Stimulated activated CD8-positive, alpha-beta memory T cell treated with anti-CD3 and anti-CD28 coated beads, Interleukin-4, amount 100 ng/mL, for 24 hours (primary cell): ENCODE measurements at places on chromosomes 1 and 21.

GRCh38 chr1:161998811-161999210 lies 24.9 kb downstream of the OLFML2B start:
- no peak for DNase-seq

DNA sequence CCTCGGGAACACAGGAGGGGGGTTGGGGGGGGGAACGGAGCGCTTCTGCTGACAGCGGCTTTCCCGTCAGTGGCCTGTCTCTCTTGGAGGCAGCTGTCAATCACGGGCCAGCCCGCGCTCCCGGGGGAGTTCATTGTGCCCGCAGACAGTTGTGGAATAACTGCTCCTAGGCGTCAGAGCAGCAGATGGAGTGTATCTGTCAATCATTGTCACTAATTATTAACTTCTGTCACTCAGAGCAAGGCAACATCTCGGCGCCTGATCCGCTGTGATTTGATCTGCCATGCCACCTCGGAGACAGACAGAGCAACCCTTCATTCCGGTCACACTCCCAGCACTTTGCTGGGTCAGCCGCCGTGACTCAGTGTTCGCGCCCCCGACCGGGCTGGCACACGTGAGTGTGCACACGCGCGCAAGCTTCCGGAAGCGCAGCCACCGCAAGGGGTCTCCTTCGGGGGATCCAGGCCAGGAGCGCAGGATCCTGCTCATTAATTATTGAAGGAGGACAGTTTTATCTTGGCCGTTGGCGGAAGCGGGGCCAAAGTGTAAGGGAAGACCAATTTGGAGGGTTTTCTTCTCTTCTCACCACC lies 75.8 kb downstream of the RRAGC start:
- no peak for DNase-seq

- DNase-seq: no peak
These were observed 300.0 kb upstream of the VAMP3 start for GRCh38 chr1:7470904-7471638.

GRCh38 chr1:46769028-46769740 lies 29.7 kb upstream of the CYP4B1 start:
- DNase-seq: no peak

- no peak for DNase-seq
These were observed 512.2 kb downstream of the NPHP4 start for GRCh38 chr1:5479876-5480646.

DNA sequence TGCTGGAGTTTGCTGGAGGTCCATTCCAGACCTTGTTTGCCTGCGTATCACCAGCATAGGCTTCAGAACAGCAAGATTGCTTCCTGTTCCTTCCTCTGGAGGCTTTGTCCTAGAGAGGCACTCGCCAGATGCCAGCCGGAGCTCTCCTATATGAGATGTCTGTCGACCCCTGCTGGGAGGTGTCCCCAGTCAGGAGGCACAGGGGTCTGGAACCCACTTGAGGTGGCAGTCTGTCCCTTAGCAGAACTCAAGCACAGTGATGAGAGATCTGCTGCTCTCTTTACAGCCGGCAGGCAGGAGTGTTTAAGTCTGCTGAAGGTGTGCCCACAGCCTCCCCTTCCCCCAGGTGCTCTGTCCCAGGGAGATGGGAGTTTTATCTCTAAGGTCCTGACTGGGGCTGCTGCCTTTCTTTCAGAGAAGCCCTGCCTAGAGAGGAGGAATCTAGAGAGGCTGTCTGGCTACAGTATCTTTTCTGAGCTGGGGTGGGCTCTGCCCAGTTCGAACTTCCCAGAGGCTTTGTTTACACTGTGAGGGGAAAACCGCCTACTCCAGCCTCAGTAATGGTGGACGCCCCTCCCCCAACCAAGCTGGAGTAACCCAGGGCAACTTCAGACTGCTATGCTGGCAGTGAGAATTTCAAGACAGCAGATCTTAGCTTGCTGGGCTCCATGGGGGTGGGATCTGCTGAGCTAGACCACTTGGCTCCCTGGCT lies 205.0 kb downstream of the GPR52 start:
- DNase-seq: no peak

- DNase-seq: no peak
These were observed 43.2 kb downstream of the GDAP2 start for GRCh38 chr1:117886101-117886795.

DNA sequence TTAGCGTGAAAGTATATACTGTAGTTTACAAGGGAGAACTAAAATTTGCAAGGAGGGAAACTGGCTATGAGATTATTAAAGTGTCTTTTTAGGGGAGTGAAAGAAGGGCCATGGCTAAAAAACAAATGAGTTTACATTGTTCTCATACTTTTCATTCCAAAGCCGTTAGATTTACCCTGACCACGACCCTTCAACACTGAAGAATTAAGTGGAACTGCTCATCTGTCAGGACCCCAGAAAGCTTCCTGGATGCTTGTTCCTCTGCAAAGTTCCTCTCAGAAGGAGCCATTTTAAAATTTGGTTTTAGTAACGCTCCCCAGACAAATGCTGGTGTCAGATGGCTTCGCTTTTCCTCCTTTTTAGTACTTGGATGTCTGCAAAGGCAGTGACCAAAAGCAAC lies 82.7 kb upstream of the ZBTB18 start:
- no peak for DNase-seq

DNA sequence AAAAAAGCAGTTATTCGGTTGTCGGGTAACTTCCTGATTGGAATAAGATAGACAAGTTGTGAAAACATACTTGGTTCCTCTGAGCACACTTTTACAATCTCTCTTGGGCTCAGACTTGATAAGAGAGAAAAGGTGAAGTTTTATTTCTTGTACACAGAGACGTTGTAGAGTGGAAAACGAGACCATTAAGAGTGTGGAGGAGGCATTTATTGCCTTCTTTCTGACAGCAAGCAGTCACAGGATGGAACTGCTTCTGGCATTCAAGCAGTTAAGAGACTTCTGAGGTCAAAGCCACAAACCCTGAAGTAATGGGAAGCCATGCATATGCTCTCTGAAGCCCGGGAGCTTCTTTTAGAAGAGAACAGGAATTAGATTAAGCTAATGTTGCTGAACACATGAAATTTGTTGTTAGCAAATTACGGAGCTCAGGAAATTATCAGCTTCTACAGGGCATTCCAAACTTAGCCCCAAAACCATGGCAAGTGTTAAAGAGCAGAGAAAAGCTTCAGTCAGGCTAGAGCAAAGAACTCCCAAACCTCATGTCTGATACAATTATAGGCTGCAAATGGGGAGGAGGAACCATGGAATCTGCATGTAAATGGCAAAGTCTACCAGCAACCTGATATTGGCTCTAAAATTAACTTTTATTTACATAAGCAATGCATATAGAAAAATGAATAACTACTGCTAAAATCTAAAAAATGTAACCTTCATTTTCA lies 26.0 kb downstream of the S1PR1 start:
- DNase-seq: no peak

DNA sequence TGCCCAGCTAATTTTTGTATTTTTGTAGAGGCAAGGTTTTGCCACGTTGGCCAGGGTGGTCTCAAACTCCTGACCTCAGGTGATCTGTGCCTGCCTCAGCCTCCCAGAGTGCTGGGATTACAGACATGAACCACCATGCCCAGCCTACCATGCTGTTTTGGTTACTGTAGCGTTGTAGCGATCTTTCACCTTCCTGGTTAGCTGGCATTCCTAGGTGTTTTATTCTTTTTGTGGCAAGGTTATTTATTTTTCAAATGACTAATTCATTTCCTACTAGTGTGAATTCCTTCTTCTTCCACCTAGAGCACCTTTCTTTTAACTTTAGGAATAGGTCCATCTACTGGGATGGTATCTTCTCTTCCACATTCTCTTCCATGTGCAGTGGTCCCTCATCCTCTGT lies 29.3 kb downstream of the TMEM200B start:
- no peak for DNase-seq

GRCh38 chr1:234918961-234919761 lies 209.5 kb downstream of the TOMM20 start:
- no peak for DNase-seq

DNA sequence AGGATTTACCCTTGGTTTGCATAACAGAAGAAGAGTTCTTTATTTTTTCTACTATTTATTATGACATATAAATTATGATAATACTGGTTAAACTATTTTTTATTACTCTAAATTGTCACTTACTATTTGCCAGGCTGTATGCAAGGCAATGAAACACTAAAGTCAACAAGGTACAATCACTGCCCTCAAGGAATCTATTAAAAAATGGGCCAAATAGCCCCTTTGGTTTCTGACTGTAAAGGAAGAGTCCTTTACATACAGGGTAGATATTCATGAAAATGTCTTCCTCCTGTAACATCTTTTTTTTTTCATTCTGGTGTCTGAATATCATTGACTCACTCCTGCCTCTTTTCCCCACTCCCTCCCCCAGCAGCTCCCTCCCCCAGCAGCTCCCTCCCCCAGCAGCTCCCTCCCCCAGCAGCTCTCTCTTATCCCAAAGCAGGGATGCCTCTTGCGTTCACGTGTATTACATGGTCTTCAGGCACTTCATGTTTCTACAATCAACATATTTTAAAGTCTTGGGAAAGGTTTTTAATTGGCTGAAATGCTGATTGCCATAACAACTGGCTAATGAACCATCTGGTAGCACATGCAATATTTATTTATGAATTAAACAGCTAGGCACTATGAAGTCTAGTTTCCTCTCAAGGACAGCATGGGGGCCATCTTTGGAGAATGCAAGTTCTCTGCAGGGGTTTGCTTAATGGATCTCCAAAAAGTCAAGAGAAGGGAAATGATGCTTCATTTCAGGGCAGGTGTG lies 400.4 kb upstream of the PLXNA2 start:
- DNase-seq: no peak

DNA sequence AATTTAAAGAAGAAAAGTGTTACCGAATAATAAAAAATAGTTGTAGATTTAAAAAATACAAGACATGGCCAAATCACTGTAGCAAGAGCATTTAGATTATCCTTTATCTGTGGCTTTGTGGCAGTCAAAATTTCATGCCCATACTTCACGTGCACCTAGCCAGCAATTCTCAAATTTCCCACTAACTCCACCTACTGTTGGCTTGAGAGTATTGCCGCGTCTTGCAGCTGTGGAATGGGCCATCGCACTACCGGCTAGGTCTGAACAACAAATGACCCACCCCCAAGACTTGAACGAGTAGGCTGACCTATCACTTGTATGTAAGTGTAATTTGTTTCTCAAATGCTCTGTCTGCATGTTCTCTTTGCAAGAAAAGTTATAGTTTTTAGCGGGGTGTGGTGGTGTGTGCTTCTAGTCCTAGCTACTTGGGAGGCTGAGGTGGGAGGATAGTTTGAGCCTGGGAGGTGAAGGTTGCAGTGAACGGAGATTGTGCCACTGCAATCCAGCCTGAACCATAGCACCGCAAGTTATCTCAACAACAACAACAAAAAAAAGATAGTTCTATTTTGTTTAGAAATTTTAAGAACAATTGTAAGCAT lies 4.1 kb downstream of the KRTAP13-4 start:
- DNase-seq: no peak

GRCh38 chr21:37710546-37711285 lies 205.5 kb downstream of the KCNJ6 start:
- DNase-seq: no peak

GRCh38 chr1:65195495-65196417 lies 47.8 kb downstream of the AK4 start:
- no peak for DNase-seq

GRCh38 chr1:41888756-41889155 lies 30.0 kb downstream of the HIVEP3 start:
- DNase-seq: no peak

DNA sequence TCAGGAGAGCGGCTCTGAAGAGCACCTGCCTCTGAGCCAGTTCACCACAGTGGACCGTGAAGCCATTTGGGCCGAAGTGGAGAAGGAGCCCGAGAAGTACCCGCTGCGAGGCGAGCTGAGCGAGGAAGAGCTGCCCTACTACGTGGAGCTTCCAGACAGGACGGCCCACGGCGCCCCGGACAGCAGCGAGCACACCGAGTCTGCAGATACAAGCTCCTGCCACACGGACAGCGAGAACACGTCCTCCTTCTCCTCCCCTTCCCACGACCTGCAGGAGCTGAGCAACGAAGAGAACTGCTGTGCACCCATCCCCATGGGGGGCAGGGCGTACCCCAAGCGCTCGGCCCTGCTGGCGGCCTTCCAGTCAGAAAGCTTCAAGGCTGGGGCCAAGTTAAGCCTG lies 74.9 kb upstream of the MORC3 start:
- DNase-seq: no peak

DNA sequence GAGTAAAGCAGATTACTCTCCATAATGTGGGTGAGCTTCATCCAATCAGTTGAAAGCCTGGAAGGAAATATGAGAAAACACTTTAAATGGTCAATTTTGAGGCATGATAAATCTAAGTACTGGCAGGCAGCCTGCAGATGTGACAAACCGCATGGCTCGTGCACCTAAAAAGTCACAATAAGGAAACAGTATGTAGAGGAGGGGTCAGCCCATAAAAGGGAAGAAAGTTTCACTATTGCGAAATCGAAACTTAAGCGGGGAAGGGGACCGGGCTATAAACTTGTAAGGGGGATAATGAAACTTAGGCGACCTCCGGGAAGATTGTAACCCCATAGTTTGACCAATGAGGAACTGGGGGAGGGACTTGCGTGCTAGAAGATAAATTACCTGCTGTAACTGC lies 109.8 kb downstream of the PLPPR4 start:
- DNase-seq: no peak

DNA sequence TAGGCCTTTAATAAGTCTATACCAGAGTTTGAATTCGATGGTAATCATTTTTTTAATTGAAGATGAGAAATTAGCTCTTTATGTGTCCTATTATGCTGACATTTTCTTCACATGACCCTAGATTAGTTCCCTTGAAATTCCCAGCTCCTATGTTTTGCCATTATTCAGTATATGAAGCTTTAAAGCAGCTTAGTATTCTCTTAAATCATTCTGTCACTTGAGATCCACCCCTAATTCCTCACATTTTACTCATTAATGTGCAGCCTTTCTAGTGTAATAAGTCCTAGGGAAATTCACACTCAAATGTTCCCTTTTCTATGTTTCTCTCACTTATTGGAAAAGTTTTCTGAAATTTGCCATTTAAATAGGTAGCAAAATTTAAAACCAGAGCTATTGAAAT lies 704.5 kb upstream of the B3GALT2 start:
- DNase-seq: no peak

GRCh38 chr1:42936309-42937078 lies 22.2 kb downstream of the SLC2A1 start:
- no peak for DNase-seq
